ENCODE measurements at places on chromosomes 6 and 20.

DNA sequence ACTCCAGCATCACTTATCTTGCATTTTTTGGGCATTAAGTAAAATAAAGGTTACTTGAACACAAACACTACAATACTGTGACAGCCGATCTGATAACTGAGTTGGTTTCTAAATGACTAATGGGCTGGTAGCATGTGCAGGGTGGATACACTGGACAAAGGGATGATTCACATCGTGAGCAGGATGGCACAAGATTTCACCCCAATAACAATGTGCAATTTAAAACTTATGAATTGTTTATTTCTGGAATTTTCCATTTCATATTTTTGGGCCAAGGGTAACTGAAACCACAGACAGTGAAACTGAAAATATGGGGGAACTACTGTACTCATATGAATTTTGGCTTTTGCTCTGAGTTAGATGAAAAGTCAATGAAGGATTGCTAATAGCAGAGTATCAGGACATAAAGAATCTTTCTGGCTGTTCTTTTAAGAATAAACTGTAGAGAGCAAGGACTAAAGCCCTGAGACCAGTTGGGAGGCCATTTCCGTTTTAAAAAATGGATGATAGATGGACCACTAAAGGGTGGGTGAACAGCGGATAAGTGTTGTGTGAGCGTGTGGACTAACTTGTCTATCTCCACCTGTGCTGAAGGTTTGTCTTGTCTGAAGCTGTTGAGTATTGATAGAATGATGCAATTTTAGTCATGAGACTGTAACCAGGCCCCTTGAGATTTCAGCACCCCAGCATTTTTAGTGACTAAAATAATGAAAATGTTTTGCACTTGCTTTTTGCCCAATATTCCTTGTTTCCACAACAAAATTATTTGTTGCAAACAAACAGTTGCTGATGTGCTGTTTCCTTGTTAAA lies 8.2 kb downstream of the SPINT3 start:
- DNase-seq, result no peak

- DNase-seq, result no peak
These were observed 211.6 kb upstream of the SNX9 start for GRCh38 chr6:157611406-157611805.

DNA sequence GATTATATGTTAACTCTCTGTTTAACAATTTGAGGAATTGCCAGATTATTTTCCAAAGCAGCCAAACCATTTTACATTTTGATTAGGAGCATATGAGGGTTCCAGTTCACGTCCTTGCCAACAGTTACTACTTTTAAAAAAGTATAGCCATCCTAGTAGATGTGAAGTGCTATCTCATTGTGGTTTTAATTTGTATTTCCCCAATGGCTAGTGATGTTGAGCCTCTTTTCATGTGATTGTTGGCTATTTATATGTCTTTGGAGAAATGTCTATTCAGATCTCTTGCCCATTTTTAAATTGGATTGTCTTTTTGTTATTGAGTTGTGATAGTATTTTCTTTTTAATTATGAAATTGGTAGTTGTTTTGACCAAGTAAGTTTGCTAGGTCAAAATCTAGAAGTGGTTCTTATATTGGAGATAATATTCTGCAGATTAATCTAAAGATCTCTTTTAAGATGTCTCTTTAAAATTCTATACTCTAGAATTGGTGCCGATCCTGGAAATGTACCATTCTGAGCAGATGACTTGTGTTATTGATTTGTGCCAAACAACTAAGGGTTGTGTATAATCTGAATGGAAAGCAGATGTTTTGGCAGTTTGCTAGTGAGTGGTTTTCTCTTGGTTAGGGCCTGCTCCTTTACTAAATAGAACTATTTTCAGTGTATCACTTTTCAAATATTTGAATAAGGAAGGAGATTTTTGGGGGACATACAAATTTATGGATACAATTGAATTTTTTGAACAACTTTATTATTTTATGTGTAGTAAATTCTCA lies 99.5 kb downstream of the CDKAL1 start:
- DNase-seq, result no peak

- no peak for DNase-seq
These were observed 68.2 kb upstream of the SSTR4 start for GRCh38 chr20:22966787-22967464.

DNA sequence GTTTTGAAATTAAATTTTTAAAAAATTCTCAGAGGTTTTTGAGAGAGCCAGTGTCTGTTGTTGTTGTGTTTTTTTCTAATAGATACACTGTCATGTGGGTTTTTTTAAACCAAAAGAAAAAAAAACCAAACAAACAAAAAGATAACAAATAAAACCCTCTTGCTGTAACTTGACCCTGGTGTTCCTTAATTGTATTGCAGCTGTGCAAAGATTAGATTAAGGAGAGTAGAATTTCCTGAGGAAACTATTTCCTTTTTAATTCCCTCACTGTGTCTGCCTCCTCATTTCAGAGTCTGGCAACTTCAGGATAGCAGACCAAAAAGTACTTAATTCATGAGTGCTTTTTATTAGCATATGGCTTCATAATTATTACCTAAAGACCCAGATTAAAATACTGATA lies 281.9 kb downstream of the EPM2A start:
- DNase-seq, result no peak

DNA sequence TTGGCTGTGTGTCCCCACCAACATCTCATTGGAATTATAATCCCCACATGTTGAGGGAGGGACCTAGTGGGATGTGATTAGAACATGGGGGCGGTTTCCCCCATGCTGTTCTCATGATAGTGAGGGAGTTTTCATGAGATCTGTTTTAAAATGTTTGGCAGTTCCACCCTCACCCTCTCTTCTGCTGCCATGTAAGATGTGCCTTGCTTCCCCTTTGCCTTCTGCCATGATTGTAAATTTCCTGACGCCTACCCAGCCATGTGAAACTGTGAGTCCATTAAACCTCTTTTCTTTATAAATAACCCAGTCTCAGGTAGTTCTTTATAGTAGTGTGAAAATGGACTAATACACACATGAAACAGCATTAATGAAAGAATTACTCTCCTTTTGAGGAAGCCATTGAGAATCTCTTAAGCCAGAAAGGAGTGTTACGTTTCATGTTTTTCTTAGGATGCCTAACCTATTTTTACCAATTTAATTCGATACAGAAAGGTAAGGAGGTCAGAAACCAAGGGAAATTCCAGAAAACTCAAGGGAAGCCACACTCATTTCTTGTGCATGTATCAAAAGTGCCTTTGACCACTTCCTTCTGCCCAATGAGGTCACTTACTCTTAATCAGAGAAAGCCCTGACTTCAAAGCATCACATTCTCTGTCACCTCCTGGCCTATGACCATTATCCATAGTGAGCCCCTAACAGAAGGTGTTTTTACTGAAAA lies 24.7 kb upstream of the HINT3 start:
- DNase-seq, result peak; percentile 23

DNA sequence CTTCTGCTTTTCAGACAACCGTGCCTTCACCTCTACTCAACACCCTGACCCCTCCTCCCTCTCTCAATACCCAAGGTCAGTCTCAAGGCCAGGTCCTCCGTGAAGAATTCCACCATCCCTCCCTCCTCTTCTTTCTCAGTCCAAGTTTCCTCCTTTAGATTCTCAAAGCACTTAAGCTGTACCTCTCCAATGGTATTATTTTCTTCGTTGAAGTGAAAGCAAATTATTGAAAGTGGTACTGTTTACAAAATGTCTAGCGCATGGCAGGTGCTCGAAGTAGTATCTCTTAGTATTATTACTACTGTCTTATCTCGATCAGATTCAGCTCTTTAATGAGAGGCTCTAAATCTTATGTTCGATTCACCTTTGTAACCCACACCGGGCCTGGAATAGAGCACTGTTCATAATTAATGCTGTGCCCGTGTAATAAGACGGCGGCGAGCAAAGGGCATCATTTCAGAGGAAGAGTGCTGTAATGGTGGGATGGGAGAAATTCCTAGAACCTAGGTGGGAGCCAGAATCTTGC lies 593 bp upstream of the RALGAPB start:
- DNase-seq, result no peak

DNA sequence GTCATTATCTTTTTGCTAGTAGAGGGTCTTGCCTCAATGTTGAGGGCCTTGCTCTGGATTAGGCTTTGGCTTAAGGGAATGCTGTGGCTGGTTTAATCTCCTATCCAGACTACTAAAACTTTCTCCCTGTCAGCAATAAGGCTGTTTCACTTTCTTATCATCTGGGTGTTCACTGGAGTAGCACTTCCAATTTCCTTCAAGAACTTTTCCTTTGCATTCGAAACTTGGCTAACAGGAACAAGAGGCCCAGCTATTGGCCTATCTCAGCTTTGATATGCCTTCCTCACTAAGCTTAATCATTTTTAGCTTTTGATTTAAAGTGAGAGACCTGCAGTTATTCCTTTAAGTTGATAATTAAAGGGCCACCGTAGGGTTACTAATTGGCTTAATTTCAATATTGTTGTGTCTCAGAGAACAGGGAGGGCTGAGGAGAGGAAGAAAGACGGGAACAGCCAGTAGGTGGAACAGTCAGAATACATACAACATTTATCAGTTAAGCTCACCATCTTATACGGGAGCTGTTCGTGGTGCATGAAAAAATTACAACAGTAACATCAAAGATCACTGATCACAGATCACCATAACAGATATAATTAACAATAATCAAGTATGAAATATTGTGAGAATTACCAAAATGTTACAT lies 186.7 kb downstream of the PTPRK start:
- no peak for DNase-seq

DNA sequence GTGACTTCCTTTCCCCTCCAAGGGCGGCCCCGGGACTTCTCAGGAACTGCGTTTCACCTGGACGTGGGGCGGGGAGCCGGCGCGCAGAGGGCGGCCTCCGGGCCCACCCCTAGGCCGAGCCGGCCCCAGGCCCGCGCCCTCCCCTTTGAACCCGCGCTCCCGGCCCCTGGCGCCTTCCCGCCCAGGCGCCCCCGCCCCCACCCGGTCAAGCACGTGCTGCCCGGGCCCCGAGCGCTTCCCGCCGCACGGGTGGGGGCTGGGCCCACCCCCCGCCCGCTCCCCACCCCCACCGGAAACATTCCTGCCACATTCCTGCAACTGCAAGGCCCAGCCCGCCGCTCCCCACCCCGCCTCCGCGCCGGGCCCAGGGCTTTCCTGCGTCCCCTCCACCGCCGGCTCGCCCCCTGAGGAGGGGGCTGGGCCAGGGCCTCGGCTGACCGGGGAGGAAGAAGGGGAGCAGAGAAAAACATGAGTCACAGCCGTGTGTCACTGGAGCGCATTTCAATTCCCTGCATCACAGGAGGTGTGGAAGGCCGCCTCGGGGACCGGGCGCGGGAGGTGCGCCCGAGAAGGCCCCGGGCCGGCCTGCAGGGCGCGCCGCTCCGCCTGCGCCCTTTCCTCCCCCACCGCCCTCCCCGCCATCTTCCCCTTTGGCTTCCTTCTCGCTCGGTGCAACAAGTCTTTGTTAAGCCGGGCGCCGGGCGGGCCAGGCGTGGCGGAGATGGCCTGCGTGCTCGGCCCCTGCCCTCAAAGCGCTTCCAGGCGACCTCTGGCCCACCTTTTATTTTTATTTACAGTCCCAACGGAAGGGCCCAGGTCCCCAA lies 1.2 kb upstream of the HMGA1 start:
- peak; percentile 80 for DNase-seq

GRCh38 chr20:5973971-5974370 lies 23.5 kb downstream of the MCM8 start:
- DNase-seq, result no peak

DNA sequence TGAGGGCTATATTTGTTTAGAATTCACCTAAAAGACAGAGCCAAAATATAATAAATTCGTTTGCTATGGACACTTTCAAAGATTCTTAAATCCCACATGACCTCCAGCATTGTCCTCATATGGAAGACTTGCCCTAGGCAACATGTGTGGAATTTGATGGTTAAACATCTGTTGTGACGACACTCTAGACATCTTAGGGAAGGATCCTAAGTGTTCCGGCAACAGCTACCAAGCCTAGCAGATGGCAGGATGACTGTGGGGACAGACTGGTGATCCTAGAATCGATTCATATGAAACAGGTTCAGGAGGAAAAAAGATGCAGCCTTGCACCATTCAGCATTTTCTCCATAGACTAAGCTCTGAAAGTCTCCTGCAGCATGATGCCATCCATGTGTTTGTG lies 77.6 kb upstream of the BACH2 start:
- no peak for DNase-seq

- DNase-seq, result no peak
These were observed 123.2 kb downstream of the RIN2 start for GRCh38 chr20:19881080-19881840.

GRCh38 chr20:7038029-7038428 lies 270.5 kb downstream of the BMP2 start:
- no peak for DNase-seq

- peak; percentile 18 for DNase-seq
These were observed 59.9 kb upstream of the HBS1L start for GRCh38 chr6:135114355-135115145.

DNA sequence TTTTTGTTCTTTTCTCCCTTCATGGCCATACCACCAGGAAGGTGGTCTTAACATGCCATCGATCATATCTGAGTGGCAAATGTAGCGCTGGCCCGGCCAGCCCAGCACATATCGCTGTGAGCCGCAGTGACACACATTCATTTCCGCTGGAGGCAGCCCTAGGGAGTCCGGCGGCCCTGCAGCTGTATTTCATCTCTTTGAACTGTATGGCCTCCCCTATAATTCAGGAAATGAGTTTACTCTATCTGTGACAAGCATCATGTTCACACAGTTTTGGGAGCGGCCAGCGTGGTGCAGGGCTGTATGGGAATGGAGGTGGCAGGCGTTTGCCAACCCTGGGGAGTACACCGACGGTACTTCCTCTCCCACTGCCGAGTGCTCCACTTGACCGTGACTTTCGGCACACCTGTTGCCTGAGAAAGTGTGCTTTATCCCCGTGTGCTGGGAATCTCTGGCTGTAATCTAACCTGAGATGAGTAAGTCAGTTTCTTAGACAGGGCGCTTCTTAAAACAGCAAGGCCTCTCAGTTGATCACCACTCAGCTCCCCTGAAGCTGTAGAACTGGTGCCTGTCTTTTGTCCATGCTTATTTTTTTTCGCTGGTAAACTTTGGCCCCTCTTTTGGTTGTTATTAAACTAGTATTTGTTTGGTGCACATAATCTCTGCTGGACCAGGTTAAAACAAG lies 257.1 kb upstream of the TAB2 start:
- DNase-seq, result no peak

GRCh38 chr20:56460459-56460858 lies 8.0 kb upstream of the RTF2 start:
- no peak for DNase-seq

DNA sequence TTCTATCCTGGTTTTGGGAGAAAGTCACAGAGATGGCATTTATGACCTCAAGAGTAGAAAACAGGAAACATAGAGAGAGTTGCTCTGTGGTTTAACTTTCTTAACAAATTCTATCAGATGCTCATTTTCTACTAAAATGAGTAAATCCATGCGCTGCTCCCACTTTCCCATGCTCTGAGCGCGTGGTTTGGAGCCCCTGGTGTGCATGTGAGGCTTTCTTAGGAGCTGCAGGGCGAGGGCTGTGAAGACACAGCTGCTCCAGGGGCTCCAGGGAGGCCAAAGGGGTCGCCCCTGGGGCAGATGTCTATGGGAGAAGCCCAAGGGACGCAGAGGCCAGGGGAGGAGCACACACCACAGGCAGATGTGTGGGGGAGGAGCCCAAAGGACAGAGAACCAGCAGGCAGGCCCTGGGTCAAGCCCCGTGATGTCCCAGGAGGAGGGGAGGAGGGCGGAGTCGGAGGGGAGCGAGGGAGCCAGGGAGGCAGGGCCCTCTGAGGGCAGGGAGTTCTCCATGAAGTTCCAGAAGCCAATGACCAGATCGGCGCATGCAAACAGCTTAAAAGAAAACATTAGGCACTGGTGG lies 122.9 kb downstream of the IRF4 start:
- no peak for DNase-seq

Measured in GM13977 (cell line).